GM23338 (cell line): ENCODE measurements at places on chromosomes 11 and 22. TPM values are rescaled to one million over a fixed set of nuclear protein-coding genes. Genes with fewer than 3 reads are reported as not detected.

DNA sequence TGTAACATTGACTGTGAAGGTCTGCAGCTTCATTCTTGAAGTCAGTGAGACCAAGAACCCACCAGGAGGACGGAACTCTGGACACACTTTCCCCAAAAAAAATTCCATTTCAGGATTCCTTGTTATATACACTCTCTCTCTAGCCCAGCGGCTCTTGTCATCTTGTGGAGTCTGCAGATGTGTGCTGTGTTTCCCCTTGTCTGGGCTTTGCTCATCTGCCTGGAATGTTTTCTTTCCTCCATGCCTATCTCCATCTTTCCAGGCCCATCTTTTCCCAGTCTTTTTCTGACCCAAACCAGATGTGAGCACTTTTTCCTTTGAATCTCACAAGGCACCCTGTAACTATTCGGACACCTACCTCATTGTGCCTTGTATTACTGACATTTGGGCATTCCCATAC is 5.1 kb upstream of the DRG1 start:
- no peak for DNase-seq

DNA sequence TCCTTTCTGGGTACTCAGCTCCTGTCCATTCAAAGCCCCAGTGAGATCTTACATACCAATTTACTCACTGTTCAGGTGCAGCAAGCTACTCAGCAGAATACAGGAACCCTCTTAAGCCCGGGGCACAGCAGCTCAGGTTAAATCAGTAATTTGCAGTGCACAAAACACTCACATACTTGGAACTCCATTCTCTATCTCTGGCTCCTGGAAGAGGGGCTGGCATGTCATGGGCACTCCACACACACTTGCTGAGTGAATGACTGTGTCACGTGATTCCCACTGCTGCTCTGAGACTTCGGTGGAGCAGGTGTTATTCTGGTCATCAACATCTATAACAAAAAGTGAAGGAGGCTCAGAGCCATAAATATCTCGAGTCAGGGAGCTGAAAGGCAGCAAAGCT is 157.3 kb upstream of the BDNF start:
- DNase-seq = no peak

The TTLL12 gene
- polyA plus RNA-seq = 43.9 and 46.7 TPM in 2 replicates

GRCh38 chr11:17418444-17419081 is 30.1 kb upstream of the KCNJ11 start:
- DNase-seq = no peak

- DNase-seq = no peak
Measured at GRCh38 chr22:30183271-30183670, 63.3 kb downstream of the LIF start.

GRCh38 chr11:78910322-78910721 is 335.7 kb upstream of the NARS2 start:
- DNase-seq = no peak
